Stimulated activated CD4-positive, alpha-beta T cell treated with anti-CD3 and anti-CD28 coated beads, Interleukin-15, amount 100 ng/mL, for 1 hour (primary cell): ENCODE measurements at places on chromosomes 1 and 21.

DNA sequence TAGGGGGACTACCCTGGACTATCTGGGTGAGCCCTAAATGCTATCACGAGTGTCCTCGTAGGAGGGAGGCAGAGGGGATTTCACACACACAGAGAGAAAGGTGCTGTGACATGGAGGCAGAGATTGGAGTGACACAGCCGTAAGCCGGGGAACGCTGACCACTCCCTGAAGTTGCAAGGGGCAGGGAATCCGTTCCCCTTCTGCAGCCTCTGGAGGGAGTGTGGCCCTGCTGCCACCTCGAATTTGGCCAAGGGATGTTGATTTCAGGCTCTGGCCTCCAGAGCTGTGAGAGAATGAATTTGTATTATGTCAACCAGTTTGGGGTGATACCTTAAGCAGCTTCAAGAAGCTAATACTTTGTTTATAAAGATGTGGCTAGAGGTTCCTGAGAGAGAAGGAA, 137.7 kb downstream of the ACTL8 start:
- no peak for DNase-seq

DNA sequence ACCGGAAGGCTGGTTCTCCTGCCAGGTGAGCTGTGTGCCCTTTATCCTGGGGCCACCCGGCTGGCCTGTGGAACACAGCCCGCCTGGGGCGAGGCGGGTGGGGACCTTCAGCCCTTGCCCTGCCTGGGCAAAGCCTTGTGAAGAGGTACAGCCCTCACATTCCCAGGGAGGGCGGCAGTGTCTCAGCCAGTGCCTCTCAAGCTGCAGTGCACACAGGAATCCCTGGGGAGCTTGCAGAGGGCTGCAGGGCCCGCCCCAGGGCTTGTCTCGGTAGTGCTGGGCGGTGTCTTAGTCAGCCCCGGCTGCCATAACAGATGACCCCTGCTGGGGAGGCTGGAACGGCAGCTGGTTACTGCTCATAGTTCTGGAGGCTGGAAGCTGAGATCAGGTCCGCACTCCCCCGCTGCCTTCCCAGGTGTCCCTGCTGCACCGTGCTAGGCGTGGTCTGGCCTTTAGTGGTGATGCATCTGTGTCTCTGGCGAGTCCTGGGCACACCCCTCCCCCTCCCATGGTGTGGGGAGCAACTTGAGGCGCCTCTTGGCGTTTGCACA, 12.6 kb downstream of the DFFB start:
- no peak for DNase-seq

GRCh38 chr1:184633785-184634184, 120.9 kb downstream of the EDEM3 start:
- no peak for DNase-seq

DNA sequence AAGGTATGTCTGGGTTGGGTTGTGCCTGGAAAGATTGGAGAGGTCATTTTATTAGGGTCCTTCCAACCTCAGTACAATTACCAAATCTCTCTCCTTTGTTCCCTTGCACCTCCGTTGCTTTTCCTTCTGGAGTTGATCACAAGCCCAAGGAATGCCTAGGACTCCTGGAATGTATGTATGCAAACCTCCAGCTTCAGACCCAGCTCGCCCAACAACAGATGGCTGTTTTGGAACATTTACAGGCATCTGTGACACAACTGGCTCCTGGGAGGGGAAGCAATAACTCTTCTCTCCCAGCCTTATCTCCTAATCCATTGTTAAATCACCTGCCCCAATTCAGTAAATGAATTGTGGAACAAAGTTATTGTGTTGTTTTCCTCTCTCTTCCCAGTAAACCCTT, 8.3 kb downstream of the TSACC start:
- no peak for DNase-seq

GRCh38 chr1:36590771-36591170, 108.1 kb upstream of the CSF3R start:
- DNase-seq = no peak

DNA sequence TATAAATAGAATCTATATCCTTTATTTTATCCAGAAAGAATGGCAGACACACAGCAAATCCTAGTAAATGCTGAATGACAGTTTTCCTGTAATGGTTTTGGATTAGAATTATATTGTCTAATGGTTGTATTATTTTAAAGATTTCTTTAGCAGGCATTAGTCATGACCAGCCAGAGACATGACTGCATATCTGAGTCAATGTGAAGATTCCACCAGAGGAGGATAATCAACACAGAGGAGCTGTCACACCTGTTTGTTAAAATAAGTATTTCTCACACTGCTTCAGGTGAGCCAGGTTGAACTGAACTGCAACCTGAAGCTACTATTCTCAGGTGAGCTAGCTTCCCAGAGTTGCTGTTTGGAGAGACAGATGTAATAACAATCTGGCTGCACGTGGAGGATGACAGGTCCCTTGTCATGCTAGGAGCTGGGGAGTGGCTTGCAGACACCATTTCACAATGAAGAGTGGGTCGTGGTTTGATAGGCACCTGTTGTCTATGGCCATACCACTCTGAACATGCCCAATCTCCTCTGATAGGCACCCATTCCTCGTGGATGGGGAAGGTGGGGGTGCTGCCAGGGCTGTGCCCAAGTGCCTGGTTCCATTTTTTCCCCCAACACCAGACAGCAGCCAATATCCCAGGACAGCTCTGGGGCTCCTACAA, 94.3 kb downstream of the KCNJ6 start:
- DNase-seq = no peak

DNA sequence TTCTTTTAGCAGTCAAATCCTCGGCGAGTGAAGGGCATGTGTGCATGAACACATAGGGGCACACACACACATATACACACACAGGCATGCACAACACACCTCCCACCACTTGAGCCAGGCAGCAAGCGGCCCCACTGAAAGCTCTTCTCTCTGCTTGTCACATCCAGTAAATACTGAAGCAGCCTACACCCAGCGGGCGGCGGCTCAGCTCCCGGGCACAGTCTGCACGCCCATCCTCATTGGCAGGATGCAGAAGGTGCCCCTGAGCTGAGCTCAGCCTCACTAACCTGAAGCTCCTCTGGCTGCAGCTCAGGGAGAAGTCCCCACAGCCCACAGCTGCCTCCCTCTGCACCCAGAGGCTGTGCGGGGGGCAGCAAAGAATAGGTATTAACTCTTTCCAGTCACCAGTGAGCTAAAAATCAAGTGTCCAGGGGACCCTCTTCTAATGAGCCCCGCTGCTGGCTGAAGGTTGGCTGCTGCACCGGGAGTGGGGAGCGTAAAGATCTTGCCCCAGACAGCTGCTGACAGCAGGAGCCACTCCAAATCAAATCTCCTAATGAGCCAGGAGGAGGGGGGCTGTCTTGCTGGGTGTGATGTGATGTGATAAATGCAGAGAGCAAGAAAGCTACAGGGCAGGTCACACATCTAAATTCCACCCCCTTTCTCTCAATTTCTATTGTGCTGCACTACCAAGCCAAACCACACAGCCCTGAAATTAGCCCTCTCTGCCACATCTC, 12.5 kb downstream of the RGS8 start:
- DNase-seq = no peak

DNA sequence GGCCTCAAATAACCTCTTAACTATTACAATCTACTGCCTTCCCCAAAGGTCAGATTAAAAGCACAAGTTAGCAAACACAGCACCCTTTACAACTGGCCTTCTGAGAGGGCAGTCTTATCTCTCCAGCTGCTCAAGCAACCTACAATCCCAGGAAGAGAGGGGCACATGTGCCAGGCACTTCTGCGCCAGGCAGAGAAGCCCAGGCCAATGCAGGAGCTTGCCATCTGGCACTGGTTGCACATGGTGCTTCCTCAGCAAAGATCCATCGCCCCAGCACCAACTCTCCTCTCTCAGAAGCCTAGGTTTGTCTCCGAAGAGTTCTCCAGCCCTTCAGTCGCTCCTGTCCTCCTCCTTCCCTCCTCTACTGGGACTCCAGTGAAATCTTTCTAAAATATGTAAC, 2.5 kb downstream of the STK40 start:
- no peak for DNase-seq

- no peak for DNase-seq
These were observed 4.1 kb downstream of the RPL11 start for GRCh38 chr1:23695667-23696066.

- DNase-seq = no peak
These were observed 37.5 kb downstream of the EDN2 start for GRCh38 chr1:41446851-41447610.

DNA sequence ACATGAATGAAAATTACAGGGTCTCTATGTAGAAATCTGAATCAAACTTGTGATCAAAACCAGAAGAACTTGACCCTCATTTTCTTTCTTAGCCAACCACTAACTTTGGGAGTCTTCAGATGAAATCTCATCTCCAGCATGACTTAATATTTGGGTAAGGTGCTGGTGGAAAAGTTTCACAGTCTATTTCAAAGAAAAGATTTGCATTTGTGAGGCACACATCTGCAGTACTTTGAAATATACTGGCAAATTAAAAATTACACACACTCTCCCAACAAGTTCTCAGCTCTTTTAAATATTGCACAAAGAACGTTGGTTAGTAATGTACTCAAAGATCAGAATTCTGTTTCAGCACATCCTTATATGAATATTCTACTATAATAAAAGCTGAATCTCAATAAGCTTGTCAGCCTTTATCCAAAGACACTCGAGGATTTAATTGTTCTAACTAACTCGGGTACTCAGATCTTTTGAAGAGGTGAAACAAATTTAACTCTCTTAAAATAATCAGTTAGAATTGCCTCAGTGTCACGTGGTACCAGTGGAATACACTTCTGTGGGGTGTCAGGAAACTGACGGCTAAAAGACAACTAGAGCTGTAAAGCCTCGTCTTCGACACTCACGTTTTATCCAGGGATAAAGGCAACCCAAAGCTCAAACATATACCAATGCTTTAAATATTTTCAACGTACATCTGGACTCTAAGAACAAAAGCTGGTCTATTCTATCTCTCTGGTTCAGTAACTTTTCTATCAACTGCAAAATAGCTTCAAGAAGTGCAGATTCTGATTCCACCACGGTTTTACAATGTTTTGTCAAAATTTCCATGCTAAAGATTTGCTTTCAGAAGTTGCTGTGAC, 19.0 kb downstream of the SAMSN1 start:
- DNase-seq = no peak

DNA sequence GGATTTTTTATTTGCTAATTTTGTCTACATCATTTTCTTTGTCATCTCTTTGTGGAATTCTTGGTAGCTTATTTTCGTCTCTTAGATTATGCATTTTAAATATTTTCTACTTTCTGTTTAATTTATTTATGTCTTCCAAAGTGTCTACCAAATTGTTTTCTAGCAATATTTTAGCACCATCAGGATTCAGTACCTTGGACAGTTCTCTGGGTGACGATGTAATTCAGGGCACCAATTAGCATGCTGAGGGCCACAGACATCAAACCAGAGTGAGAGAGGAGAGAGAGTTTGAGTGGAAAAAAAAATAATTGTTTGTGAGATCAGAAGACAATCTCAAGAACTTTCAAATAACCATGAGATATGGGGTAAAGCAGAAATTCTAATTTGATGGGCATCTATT, 169.8 kb upstream of the CXADR start:
- DNase-seq = no peak

DNA sequence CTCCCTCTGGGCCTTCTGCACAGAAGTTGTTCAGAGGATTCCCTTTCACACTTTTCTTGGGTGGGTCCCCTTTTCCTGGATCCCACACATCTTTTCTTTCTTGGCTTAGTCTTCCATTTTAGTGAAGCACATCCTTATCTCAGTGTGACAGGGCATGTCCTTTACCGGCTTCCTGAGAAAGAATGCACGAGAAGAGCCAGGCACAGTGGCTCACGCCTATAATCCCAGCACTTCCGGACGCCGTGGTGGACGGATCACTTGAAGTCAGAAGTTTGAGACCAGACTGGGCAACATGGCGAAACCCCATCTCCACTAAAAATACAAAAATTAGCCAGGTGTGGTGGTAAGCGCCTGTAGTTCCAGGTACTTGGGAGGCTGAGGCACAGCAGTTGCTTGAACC, 22.1 kb upstream of the PSMB2 start:
- DNase-seq = no peak

DNA sequence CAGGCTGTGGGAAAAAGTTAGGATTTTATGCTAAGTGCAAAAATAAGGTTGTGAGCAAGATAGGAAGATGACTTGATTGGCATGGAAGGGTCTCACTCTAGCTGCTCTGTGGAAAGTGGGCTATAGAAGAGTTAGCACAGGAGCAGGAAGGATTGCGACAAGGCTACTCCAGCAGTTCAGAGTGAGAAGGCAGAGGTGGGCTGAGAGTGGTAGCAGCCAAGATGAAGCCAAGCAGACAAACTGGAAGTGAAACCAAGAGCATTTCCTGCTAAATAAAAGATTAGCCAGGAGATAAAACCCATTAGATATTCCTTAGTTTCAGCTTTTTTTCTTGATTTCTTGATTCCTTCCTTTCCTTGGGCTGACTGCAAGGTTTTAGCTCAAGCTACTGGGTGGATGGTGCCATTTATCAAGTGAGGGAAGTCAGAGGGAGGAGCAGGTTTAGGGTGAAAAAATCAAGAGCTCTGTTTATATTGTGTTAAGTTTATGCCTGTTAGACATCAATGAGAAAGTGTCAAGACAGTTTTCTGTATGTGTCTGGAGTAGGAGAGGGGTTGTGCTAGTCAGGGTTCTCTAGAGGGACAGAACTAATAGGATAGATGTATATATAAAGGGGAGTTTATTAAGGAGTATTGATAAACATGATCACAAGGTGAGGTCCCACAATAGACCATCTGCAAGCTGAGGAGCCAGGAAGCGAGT, 33.1 kb upstream of the ZNF644 start:
- DNase-seq = no peak

GRCh38 chr1:197557302-197557701, 218.0 kb downstream of the DENND1B start:
- no peak for DNase-seq

- no peak for DNase-seq
These were observed 44.2 kb downstream of the CAPN8 start for GRCh38 chr1:223621312-223621734.

DNA sequence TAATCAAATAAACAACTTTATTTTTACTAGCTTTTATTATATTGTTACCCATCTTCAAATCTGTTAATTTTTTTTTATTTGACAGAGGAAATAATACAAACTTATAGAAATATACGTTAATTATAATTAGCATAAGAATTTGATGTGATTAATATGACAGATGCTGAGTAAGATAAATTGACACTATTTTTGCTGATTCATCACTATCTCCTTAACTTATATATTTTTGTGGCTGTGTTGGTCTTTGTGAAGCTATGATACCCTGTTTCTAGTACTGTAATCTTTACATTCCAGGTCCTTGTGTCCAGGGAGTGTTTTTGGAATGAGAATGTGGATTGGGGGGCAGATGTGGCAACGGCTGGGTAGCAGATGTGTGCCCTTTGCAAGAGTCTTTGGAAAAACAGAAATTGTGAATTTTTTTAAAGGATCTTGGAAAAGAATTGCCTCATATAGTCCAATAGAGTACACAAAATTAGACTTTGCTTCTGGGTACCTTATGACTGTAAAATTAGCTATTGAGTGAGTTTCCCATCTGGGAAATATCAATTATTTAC, 102.6 kb downstream of the KCNK2 start:
- no peak for DNase-seq
